Left lung (tissue), 14 donors: ENCODE measurements at places on chromosomes 7 and 10.

GRCh38 chr7:99191869-99192596, 15.9 kb downstream of the KPNA7 start:
- no peak for DNase-seq

DNA sequence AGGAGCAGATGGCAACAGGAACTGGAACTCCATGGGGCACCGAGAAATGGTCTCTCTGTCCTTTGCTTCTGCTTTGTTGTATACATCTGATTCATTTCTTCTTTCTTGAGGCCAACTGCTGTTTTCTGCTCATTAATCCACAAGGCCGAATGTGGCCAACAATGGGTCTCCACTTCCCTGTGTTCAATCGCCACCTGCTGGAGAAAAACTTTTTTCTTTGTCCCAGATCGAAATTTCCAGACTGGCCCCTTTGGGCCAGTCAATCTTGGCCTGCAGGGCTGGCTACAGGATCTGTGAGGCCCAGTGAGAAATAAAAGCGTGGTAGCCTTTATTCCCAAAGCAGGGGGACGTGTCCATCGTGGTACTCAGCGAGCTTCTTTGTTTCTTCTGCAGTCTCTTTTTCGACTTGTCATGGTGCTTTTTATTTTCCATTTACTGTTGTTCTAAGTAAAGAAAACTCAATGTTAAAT, 58.8 kb downstream of the PARP12 start:
- DNase-seq, result peak; percentile 53

- no peak for DNase-seq
Observed at GRCh38 chr10:2471811-2472210, 595.5 kb upstream of the PFKP start.

- no peak for DNase-seq
Observed at GRCh38 chr10:98306501-98306900, 38.5 kb upstream of the LOXL4 start.

DNA sequence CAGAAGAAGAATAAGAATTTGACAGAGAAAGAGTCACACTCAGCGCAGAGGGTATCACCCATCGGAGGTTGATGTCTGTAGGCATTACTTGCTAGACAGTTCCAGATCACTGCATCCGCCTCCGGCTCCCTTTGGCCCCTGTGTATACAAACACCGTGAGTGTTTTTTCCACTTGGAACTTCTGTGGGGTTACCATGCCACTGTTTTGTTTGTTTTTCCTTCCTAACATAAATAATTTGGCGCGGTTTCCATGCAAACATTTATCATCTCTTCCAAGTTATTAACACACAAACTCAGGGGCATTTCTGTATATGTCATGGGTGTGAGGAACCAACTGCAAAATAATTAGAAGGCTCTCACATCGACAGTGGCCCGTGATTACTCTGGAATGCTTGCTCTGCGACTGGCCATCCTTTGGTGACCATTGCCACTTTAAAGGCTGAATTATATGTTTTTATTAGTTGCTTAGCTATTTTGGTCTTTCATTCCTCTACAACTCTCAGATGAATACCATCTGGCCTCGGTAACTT, 612.2 kb upstream of the MKI67 start:
- peak; percentile 40 for DNase-seq

DNA sequence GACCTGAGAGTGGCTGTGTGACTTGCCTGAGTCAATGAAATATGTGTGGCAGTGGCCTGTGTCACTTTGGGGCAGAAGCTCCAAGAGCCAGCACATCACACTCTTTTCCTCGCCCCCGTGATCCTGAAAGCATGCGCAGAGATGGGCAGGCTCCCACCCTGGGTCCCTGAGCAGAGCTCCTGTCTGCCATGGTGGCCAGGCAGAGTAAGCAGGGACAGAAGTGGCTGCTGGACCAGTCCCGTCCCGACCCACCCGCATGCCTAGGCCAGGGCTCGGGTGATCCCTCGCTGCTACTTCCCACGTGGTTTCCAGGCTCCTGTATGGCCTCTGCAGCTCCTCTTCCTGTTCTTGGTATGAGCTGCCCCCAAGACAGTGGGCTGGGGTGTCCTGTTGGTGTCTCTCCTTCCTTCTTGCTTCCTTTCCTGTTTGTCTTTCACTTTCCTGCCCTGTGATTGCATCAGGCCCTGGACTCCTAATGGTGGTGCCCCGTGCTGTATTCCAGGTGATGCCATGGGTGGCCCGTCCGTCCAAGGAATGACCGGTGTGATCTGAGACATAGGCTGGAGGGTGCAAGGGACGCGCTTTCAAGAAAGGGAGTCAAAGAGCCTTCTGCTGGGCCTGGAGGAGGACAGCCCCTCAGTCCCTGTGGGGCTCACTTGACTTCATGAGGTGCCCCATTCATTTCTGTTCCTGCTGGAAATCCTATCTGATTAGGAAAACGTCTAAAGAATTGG, 71.4 kb upstream of the SHH start:
- DNase-seq, result no peak

DNA sequence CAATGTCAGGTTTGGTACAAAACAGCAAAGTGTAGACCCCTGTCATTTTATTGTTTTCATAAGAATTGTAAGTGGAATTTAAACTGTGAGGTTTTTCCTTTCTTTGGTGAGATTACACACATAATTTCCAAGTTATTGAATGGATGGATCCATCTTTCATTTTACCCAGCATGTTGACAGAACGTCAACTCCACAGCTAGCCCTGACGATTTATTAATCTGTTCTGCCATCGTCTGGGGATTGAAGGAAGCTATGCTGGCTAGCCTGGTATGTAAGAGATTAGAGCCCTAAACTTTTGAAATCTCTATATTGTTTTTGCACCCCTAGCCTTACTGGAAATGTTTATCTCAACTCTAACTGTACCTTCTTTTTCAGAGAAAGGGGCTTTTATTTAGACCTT, 8.6 kb downstream of the WNT16 start:
- DNase-seq, result no peak

DNA sequence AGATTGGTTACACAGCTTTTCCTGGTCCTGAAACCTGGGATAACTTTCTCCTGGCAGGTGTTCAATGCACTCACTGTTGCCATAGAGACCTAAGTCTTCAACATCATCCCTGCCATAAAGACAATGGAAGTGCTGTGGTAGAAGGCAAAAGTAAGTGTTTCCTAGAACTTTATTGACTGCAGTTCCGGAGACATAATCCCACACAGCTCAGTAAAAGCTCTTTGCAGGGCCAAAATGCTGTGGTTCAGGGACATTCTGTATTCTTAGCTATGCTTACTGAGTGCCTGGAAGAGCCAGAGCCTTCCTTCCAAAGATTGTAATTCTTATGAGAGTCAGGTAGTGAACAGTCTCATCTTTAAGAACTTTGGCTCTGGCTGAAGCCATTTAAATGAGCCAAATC, 5.3 kb downstream of the WIPF3 start:
- DNase-seq, result no peak

DNA sequence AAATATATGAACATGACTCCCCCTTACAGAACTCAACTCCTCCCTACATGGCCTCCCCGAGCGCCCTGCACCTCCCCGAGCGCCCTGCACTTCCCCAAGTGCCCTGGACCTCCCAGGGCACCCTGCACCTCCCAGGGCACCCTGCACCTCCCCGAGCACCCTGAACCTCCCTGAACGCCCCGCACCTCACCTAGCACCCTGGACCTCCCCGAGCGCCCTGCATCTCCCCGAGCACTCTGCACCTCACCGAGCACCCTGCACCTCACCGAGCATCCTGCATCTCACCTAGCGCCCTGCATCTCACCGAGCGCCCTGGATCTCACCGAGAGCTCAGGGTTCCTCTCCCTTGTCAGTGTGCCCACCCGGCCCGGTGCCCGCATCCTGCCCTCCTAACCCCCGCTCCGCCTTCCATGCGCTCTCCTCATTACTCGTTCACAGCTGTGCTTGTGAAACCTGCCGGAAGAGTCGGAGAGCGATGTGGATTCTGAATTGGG, 134.3 kb downstream of the ACTR3B start:
- DNase-seq, result no peak

GRCh38 chr10:31709028-31709427, 219.6 kb downstream of the ARHGAP12 start:
- DNase-seq, result no peak

DNA sequence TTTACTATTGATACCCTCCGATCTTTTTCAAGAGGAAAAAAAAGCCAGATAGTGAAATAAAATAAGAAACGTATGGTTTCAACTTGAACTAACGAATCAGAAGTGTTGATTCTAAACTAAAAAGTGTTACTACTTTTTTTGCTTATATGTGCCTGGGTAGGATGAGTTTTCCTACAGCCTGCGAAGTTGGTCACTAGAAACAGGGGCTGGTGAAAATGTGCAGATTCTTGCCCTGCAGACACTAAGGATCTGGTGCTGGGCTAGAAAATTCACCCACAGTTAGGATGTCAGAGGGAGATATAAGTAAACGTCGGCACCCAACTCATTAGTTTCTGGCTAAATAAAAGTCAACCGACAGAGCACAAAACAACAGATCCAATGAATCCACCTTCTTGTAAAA, 298.7 kb upstream of the NFE2L3 start:
- no peak for DNase-seq

DNA sequence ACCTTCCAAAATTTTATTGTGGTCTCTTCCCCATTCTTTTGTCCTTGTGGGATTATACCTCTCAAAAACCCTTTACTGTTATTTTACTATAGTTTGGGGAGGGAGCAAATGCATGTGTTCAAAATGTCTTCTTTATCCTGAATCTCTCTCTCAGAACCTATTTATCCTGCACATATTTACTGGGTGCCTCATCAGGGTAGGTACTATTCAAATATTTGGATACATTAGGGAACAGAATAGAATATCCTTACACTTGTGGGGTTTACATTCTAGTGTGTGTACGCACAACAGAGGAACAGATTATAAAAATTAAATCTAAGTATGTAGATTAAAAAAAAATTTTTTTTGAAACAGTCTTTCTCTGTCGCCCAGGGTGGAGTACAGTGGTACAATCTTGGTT, 48.6 kb downstream of the SCD start:
- no peak for DNase-seq

DNA sequence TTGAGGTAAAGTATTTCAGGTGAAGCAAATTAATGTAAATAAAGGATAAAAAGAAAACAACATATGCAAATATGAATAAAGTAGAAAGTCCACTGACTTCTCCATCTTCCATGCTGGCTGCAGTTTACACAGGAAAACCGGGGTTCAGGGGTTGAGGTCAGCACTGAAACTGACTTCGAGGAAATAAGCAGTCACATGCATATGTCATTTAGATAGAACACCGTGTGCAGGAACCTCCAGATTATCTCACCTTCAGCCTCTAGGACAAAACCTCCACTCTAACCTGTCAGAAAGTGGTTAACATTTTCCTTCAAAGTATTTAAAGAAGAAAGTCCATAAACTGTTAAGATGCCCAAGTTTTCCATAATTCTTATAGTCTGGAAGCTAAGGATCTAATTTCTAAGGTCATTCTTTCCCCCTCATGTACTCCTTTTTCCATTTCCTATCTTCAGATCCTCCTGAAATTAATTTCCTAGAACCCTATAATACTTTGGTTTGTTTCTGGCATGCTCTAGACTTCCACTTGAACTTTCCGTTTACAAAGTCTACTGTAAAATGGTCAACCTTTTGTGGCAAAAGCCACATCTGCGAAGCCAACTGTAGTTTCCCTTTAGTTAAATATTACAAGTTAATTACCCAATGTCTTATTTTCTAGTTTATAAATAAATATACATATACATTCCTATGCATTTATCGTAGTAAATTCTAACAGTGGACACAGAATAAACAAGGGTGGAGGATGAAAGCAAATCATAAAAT, 173.3 kb downstream of the RAPGEF5 start:
- DNase-seq, result no peak

DNA sequence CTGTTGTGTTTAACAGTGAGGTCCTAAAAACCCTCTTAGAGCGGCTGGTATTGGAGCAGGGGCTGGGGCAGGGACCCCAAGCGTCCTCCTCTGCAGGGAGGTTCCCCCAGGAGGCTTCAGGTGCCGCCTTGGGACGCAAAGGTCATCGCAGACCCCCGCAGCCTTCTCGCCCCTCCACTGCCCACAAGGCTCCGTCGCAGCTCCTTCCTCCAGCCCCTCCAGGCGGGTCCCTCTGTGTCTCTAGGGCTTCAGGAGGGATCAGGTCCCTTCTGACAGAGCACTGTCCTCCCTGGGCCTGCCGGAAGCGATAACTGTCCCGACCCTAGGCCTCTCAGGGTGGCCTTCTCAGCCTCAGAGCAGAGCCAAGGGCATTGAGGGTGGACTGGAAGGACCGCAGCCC, 26.1 kb upstream of the AP5Z1 start:
- no peak for DNase-seq

DNA sequence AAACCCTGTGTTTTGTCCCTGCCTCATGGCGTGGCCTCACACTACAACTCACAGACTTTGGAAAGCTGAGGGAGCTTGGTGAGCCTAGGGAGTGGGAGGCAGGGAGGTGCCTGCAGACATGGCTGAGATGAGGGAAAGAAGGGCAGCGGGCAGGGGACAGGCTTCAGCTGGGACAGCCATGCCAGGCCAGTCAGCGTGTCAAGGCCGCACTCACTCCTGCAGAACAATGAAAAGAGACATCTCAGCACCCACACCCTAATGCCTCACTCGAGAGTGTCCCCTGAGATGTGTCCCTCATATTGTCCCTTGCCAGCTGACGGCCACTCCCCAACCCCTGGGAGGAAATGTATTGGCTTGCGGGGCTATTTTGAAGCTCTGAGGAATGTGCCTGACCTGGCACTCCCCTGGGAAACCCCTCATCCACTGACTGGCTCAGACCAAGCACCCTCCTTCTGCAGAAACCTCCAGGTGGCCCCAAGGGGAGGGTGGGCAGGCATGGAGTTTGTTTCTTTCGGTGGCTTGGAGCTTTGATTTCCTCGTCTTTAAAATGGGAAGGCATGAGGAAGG, 31.6 kb downstream of the SH3PXD2A start:
- DNase-seq, result no peak

GRCh38 chr7:151710121-151710640, 166.7 kb downstream of the PRKAG2 start:
- no peak for DNase-seq

- no peak for DNase-seq
Observed at GRCh38 chr10:21518641-21519396, 6.7 kb downstream of the SKIDA1 start.

DNA sequence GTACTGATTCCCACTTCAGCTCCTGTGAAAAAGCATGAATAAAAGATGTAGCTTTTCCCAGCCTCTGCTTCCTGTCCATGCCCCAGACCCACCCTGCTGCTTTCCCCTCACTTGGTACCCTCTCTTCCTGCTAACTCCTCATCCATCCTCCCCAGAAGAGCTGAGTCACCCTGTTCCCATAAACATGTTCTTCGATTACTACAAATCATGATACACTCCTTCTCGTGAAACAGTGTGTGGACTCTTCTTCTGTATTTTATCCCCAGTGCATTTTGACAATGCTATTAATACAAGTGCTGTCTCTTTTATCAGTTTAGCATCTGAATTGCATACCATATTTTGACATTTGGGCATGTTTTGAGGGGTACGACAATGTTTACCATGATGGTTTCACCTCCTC, 45.8 kb upstream of the SORBS1 start:
- no peak for DNase-seq

- no peak for DNase-seq
Observed at GRCh38 chr7:6182993-6183392, 89.4 kb downstream of the CYTH3 start.

- DNase-seq, result no peak
Observed at GRCh38 chr7:91566402-91566732, 302.1 kb downstream of the FZD1 start.

GRCh38 chr10:131533846-131534526, 222.5 kb upstream of the TCERG1L start:
- no peak for DNase-seq

- no peak for DNase-seq
Observed at GRCh38 chr7:50307368-50308032, 3.0 kb downstream of the IKZF1 start.
